ENCODE measurements at places on chromosomes 16 and 17.

DNA sequence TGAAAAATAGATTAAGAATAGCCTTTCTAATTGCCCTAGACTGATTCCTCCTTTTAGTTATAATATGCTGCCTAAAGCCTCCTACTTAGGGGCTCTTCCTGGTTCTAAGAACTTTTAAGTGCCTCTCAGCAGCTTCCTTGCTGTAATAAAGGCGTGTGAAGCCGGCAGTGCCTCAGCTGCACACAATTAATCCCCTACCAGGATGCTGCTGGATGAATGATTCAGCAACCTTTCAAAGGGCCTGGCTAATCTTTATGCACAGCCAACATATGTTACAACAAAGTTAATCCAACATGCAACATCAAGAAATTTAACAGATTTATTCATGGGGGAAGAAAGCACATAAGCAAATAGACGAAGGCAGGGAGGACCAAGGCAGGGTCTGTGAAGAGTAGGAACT, 145.2 kb downstream of the PMP22 start:
- DNase-seq, result no peak

GRCh38 chr17:77227461-77228240, 86.9 kb downstream of the SEC14L1 start:
- no peak for DNase-seq

DNA sequence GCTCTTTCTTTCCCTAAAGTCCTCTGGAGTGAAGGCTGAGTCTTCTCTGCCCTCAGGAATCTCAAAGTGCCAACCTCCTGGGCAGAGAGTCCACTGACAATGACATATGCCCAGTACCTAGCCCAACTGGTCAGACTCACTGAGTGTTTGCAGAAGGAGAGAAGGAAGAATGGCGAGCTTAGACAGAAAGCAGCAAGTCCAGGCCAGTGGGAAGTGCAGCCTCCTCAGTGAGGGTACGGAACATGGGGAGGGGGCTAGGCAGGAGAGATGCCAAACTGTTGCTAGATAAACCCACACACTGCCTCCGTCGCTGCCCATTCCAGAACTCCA, 678 bp downstream of the EXOC7 start:
- DNase-seq, result no peak

DNA sequence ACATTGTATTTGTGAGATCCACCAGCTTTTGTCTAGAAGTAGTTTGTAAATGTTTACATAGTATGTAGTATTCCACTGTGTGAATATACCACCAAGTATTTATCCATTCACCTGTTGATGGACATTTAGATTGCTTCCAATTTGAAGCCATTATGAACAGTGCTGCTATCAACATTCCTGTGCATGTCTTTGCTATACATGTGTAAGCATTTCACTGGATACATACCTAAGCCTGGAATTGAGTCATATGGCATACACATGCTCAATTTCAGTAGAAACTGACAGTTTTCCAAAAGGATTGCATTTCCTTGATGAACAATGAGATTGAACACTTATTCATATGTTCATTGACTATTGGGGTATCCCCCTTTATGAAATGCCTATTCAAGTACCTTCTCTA, 540.6 kb upstream of the SOX9 start:
- no peak for DNase-seq

DNA sequence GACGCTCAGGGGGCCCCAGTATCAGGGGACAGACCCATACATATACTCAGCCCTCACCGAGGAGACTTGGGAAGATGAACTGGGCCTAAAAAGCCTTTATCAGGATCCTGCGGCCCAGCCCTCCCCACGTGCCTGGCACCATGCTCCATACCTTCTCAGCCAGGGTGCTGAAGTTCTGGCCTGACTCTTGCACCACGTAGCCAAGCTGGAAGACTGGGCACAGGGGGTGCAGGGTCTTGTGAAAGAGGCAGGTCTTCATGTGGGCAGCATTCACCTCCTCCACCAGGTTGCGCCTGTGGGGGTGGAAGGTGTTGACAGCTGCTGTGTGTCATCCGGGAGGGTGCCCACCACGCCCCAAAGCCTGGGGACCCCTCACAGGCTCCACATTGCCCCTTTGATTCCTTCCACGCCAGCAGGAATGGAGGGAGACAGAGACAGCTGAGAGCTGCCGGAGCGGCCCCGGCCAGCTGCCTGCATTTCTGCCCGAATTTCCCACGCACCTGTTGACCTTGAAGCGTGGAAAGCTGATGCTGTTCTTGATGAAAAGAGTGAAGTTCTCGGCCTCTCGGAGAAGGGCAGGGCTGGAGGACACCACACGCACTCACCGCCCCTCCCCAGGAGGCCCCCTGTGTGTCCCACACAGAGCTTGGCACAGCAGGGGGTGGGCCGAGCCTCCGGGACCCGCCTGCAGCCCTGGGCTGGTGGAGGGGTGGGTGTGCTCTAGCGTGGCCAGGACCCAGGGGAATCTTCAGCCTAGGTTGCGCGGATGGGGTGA, 10.4 kb upstream of the CAMKK1 start:
- no peak for DNase-seq

DNA sequence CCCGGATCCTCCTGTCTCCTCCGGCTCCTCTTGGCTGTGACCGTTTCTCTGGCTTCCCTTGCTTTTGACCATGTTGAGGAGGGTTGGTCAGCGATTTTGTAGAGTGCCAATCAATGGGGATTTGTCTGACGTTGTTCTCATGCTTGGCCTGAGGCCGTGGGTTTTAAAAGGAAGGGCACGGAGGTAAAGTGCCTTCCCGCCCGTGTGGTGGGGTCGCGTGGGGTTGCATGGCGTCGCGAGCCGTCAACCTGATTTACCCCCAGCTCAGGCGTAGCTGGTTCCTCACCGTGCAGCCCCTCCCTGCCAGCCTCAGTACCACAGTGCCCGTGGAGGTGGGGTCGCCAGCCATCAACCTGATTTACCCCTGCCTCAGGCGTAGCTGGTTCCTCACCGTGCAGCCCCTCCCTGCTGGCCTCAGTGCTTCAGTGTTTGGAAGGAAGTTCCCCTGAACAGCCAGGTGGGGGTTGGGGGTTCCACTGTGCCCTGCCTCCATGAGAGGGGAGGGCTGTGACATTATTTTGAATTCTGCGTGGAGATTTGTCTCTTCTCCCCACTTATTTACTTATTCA, 5.0 kb downstream of the TPSAB1 start:
- DNase-seq, result no peak

DNA sequence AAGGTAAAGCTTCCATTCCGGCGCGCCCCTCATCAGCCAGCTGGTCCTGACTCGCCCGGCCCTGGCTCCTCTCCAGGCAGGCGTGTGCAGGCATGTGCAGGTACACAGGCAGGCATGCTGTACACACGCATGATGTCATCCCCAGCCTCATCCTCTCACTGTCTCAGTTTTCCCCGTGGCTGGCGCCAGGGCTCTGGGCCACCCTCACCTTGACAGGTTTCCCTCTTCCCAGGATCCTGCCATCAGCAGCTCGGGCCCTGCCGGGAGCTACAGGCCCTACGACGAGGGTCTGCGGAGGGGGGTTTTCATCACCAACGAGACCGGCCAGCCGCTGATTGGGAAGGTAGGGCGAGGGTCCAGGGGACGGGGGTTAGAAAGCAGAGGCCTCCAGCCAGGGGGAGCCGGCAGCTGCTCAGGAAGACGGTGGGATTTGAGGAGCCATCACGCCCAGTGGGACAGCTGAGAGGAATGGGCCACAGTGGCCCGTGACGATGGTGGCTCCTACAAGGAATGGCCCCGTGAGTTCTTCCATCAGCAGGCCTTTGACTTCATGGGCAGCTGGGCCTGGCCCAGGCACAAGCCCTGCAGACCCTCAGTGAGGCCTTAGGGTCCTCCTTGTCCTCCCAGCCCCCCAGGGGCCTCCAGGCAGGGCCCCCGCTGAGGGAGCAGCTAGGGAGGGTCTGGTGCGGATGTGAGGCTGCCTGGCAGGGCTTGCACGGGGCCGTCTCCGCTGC, 8.5 kb downstream of the GAA start:
- DNase-seq, result no peak

DNA sequence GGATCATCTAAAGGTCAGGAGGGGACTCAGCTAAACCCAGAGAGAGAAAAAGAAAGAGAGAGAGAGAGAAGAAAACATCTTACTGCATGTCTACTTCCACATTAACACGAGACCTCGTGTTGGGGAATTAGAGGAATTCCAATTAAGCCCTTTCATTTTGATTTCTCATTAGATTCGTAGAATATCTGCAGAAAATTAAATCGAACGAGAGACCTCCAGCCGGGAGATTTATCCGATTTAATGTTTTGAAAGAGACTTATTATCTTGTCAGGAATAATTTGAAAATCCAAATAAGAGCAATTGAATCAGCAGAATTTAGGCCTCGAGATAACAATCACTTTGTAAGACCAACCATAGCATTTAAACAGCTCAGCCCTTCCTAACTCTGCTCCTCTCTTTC, 175.6 kb downstream of the ABCC12 start:
- DNase-seq, result no peak

GRCh38 chr17:45823598-45823997, 21.1 kb upstream of the SPPL2C start:
- DNase-seq, result no peak

DNA sequence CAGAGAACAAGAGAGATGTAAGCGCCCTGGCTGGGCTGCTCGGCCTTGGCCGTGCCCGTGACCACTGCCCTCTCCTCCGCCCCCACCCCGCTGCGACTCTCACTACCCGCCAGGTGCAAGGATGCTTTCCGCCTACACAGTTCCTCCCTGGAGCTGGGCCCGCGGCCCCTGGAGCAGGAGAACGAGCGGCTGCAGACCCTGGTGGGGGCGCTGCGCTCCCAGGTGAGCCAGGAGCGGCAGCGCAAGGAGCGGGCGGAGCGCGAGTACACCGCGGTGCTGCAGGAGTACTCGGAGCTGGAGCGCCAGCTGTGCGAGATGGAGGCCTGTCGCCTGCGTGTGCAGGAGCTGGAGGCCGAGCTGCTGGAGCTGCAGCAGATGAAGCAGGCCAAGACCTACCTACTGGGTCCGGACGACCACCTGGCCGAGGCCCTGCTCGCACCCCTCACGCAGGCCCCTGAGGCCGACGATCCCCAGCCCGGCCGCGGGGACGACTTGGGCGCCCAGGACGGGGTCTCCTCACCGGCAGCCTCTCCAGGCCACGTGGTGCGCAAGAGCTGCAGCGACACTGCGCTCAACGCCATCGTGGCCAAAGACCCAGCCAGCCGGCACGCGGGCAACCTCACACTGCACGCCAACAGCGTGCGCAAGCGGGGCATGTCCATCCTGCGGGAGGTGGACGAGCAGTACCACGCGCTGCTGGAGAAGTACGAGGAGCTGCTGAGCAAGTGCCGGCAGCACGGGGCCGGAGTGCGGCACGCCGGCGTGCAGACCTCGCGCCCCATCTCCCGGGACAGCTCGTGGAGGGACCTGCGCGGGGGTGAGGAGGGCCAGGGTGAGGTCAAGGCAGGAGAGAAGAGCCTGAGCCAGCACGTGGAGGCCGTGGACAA, 9.2 kb upstream of the MRPL58 start:
- DNase-seq, result no peak

DNA sequence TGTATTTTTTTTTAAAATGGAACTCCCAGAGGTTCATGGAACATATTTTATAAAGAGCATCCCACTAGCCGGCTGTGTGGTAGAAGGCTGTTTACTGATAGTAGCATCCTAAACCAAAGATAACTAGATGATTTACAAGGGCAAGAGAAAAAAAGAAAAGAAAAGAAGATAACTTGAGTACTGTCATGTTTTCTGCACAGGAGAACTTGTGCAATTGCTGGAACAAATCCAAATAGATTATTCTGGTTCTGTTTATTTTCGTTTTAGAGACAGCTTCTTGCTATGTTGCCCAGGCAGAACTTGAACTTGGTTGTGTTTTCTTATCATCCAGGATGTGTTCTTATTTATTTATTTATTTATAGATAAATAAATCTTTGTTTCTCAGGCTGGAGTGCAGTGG, 20.9 kb upstream of the PPM1D start:
- DNase-seq, result no peak

DNA sequence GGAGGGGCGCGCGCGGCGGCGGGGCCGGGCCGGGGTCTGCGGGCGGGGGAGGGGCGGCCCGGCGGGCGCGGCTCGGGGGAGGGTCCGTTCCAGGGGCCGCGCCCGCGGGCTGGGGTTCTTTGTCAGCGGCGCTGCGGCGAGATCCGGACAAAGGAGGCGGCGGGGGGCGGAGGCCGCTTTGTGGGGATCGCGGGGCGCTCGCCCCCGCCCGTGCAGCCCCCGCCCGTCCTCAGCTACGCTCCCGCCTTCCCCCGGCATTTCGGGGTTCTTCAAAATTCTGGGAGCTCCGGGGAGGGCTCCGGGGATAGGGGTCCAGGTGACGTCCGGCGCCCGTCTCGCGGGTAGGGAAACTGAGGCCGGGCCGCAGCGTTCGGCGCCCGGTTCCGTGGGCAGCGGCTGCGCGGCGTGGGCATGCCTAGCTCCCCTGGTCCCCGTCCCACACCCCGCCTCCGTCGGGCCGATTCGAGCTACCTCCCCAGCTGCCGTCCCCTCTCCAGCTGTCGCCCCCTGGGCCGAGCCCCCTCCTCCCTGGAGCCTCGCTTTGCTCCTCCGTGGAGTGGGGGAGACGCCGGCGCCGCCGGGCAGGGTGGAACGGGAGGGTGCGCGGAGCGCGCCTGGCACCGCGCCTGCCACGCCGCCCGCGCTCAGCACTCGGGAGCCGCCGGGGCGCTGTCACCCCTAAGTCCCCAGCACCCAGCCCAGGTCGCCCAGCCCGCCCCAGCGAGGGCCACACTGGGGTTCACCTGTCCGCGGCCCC, 546 bp downstream of the SNN start:
- no peak for DNase-seq

DNA sequence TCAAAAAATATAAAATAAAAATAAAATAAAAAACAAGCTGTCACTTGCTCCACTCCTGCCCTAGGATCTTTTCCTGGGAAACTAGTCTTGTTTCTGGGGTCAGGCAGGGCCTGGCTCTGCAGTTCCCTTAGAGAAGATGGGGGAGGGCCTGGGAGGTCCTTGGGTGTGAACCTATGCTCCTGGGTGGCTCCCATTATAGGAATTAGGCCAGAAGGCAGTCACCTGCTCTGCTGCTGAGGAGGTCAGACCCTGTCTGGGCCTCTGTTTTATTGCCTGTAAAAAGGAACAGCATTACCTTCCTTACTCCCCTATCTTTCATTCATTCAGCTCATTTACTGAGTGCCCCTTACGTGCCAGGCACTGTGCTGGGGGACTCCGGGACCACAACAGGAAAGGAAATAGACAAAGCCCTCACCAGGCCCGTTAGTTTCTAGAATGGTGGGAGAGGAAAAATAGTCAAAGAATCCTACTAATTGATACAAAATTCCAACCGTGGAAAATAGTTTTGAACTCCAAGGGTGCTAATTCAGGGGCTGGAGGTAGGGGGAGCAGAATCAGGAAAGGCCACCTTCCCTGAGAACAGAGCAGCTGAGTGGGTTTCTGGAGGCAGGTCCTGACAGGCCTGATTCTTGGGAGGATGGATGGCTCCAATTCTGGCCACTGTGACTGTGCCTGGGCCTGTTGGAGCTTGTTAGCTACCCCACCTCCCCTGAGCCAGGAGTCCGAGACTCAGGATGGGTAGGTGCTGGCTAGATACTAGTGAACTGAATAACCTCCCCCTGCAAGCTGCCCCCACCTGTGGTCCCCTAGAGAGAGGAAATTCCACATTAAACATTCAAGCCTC, 1.3 kb upstream of the SLC46A1 start:
- no peak for DNase-seq

- DNase-seq, result no peak
Observed at GRCh38 chr16:11682655-11683096, 14.4 kb downstream of the SNN start.

- DNase-seq, result no peak
Observed at GRCh38 chr16:10870808-10871156, 6.2 kb upstream of the CIITA start.

Data from activated CD8-positive, alpha-beta memory T cell treated with anti-CD3 and anti-CD28 coated beads for 1 hour (primary cell).